Stimulated activated CD8-positive, alpha-beta memory T cell treated with anti-CD3 and anti-CD28 coated beads, Interleukin-15, amount 100 ng/mL, for 48 hours (primary cell): ENCODE measurements at places on chromosomes 7 and 10.

GRCh38 chr10:44863344-44864047, 47.6 kb upstream of the TMEM72 start:
- no peak for DNase-seq

DNA sequence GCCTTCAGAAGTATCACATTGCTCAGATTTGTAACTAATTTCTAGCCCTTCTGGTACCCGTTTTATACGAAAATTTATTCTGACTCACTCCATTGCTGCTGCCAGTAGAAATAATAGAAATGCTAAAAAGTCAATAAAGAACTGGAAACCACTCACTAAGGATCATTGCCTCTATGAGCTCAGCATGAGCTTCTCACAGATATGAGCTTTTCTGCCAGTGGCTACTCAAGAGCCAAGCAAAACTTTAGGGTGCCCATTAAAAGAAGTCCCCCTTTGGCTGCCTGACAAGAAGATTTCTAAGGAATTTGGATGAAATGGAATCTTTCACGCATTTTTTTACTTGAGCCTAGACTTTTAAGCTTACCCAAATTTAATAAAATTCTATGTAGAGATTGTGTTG, 52.5 kb downstream of the GPR37 start:
- DNase-seq = no peak

- no peak for DNase-seq
Measured at GRCh38 chr7:820341-820740, 11.9 kb upstream of the SUN1 start.

GRCh38 chr10:7071421-7071820, 339.4 kb downstream of the SFMBT2 start:
- no peak for DNase-seq

DNA sequence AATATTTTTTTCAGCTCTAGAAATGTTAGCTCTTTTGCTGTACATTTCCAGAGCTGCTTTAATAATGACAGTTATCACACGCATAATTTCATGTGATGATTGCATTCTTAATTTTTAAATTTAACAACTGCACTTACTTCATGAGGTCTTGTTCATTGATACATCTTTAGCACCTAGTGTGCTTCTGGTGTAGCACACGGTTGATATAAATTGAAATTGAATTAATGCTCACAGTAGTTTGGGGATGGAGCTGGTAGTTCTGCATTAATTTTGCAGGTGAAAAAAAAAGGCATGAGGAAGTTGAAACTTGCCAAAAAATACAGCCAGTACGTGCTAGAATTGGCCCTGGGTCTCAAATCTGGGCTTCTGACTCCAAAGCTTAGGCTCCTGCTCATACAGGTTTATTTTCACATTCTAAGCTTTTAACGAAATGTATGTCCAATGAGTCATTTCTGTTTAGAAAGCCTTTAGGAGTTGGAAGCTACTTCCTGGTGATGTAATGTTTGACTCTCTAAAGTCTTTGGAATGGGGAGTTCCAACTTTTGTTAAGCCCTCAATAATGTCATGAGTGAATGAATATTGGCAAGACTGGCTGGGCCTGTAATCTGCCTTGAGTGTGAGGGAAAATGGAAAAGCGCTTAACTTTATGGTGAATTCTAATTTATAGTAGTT, 62.5 kb downstream of the DAGLB start:
- DNase-seq = no peak

DNA sequence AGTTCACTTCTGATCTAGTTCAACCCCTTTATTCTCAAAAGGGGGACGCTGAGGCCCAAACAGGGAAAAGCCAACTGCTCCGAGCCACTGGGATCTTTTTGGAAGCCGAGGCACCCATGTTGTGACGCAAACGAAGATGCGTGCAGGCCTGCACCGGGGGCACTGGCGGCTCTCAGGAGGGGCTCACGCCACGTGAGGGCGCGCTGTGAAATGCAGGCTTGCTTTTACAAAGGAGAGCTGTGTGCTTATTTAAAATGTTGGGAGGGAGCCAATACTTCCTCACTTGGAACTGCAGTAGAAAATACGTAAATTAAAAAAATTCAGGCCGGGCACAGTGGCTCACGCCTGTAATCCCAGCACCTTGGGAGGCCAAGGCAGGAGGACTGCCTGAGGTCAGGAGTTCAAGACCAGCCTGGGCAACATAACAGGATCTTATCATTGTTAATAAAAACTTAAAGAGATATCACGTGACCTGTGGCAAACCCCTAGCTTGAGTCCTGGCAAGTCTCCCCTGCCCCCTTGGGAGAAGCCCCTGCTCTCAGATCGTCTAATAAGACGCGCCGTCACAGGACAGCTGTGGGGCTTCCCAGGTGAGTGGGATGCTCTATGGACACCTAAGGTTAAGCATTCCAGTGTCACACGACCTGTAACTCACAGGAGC, 16.3 kb downstream of the BRI3 start:
- DNase-seq = no peak

GRCh38 chr7:1673581-1674118, 3.6 kb downstream of the ELFN1 start:
- no peak for DNase-seq

DNA sequence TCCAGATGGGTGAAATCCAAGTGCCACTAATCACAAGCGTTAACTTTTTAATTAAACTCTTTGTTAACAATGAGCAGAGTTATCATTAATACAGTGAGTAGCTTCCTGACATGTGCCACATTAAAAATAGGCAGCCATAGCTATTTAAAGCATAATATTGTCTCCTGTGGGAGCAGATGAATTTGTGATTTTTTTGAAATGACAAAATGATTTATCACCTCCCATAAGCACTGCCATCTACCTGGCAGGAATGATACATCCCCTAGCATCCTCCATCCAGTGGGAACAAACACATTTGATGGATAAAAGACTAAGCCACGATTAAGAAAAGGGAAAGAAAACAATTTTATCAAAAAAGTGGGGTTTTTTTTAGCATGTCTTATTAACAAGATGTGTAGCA, 162.3 kb upstream of the PLXDC2 start:
- DNase-seq = no peak

- no peak for DNase-seq
Measured at GRCh38 chr7:48171202-48171601, at the start of gene ABCA13. TSS of gene ABCA13 (plus strand) at chr7:48171458. CDS start at chr7:48171484, 26 bp downstream.

DNA sequence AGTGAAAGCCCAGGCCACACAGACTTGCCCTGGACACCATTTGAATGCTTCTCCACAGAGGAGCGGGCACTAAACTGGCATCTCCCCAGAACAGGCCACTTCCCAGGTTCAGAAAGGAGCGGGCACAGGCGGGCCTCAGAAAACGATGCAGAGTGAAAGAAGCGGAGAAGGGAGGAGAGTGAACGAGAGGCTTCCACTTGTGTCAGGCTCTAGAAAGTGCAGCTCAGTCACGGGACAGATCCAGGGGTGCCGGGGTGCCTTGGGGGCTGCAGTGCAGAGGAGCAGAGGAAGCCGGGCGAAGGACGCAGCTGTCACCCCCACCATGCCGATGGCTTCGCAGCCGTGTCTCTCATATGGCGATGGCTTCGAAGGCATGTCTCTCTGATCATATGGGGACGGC, 26.1 kb upstream of the PRKAR1B start:
- DNase-seq = no peak

DNA sequence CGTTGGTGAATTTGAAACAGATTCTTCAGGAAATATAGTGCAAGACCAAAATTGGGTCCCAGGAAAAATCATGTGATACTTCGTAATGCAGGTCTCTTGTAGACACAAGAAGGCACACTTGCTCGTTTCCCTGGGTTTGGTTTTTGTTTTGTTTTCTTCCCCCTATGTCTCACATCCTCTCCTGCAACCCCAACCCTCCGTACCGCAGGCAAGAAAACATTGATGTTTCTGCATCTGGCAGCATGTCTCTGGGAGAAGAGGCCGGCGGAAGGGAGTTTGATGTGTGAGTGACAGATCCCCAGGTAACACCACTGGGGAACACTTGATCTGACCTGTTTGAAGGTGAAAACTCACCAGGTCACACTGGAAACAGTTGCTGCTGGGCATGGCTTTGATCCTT, 718.5 kb downstream of the AUTS2 start:
- no peak for DNase-seq

DNA sequence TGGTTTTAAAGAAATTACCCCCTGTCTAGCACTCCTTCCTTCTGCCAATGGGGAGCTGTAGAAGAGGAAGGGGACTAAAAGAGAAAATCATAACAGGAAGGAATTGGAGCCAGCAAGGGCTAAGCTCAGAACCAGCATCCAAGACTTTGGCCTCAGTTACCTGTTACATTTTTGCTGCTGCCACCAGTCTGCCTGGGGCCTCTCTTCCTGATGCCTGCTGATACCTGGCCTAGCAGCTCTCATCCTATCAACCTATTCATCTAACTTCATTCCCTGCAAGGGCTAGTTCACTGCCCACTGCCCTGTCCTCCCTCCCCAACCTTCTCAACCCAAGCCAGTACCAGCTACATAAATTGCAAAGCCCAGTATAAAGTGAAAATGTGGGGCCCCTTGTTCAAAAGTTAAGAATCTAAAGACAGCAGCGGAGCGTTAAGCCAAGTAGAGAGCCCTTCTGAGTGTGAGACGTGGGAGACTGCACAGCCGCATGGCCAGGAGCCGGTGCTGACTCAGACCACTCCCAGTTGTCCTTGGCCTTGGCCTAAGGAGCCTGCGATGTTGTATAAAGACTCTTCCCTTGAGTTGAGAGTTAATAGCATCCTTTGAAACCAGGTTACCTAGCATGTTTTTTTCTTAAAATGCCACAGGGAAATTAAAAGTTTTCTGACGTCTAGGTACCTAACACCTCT, 13.2 kb upstream of the AOC1 start:
- DNase-seq = no peak

- DNase-seq = no peak
Measured at GRCh38 chr7:99331002-99331401, 5.3 kb downstream of the ARPC1A start.

DNA sequence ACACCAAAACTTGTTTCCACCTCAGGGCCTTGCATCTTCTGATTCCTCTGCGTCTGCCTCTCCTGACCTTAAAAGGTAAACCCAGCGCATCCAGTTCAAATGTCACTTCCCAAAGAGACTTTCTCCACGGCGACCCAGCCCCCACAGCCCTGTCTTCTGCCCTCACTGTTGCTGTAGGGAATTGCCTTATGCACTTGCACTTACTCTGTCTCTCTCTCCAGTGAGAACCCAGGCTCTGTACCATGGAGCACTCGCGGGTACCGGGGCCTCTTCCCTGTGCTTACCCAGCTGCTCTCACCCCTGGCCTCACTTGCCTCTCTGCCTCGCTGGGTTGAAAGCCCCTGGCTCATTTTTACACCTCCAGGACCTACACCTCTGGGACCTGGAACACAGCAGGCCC, 48.4 kb downstream of the AOC1 start:
- DNase-seq = no peak

DNA sequence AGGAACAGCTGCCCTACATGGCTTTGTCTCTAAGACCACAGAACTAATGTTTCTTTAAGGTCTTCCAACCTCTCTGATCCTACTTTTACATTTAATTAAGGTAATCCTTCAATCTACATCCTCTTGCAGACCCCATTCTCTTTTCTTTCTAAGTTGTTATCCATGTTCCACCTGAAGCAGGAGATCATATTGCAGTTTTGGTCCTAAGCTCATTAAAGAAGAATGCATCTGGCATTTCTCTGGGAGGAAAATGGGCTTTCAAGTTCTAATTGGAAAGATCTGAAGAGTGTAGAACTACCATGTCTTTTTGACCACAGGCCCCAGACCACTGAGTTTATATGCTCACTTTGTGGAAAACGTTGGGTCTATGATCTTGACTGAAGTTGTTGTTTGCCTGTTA, 111.2 kb downstream of the SEM1 start:
- DNase-seq = no peak

DNA sequence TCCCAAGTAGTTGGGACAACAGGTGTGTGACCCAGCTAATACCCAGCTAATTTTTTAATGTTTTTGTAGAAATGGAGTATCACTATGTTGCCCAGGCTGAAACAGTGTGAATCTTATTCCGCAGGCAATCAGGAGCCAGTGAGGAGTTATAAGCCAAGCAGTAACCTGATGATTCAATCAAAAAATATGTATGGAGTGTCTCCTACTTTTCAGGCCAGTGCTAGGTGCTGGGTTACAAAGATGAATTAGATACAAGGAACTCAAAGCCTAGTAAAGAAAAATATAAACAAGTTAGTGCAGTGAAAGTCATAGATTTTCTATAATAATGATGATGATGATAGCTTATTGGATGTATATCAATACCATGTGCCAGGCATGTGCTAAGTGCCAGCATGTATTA, 13.2 kb upstream of the IFRD1 start:
- DNase-seq = no peak

GRCh38 chr10:44030132-44030531, 354.8 kb downstream of the CXCL12 start:
- no peak for DNase-seq

GRCh38 chr7:20539201-20539600, 76.3 kb upstream of the ABCB5 start:
- DNase-seq = no peak

GRCh38 chr10:131418681-131419080, 107.2 kb upstream of the TCERG1L start:
- DNase-seq = no peak

DNA sequence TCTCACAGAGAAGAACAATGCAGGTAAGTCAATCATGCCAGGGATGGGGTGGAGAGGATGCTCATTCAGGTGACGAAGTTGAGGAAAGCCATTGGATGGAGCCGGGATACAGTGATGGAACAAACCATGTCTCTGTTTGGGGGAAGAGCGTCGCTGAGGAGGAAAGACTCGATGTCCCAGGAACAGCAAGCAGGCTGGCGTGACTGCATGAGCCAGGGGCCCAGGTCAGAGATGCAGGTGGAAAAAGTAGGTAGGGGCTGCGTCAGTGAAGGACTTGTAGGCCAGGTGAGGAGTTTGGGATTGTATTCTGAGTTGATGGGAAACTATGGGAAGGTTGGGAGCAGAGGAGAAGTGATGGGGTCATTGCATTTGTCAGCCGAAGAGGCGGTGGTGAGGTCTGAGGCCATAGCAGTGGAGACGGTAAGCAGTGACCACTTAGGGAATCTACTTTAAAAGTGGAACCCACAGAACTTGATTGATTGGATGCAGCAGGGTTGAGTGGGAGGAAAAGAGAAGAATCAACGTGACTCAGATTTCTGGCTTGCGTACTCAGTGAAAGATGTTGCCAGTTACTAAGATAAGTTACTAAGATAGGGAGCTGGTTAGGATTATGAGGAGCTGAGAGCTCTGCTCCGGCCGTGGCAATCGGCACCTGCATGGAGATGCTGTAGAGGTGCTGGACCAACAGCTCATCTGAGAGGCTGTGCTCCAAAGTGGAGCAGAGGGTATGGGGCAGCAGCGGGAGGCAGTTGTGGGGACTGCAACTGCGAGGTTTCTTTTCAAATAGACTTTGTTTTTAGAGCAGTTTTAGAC, 12.5 kb upstream of the IL2RA start:
- DNase-seq = no peak

DNA sequence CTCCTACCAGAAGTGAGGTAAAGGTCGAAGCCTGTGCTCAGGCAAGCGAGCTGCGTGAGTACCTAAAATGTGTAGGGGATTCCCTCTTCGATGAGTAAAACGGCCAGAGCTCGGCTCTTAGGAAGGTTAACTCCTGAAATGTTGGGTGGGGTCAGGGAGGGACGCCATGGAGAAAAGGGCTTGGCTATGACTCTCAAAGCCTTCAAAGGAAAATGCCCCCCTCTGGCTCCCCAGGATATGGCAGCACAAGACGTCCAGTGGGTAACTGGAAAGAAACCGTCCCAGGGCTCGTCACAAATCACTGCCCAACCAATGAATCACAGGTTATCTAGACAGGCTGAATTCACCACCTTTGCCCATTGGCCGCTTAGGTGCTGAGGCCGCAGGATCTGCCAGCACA, 58.0 kb downstream of the CALML3 start:
- no peak for DNase-seq
